ENCODE measurements at places on chromosomes 3 and 15.

- DNase-seq = no peak
Observed at GRCh38 chr3:166582236-166582635, 745.0 kb upstream of the BCHE start.

DNA sequence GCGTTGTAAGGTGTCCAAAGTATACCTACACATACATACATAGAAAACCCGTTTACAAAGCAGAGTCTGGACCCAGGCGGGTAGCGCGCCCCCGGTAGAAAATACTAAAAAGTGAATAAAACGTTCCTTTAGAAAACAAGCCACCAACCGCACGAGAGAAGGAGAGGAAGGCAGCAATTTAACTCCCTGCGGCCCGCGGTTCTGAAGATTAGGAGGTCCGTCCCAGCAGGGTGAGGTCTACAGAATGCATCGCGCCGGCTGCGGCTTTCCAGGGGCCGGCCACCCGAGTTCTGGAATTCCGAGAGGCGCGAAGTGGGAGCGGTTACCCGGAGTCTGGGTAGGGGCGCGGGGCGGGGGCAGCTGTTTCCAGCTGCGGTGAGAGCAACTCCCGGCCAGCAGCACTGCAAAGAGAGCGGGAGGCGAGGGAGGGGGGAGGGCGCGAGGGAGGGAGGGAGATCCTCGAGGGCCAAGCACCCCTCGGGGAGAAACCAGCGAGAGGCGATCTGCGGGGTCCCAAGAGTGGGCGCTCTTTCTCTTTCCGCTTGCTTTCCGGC is 318.6 kb downstream of the FGF12 start:
- no peak for DNase-seq

GRCh38 chr15:31360843-31361763 is 34.5 kb downstream of the KLF13 start:
- peak; percentile 54 for DNase-seq

DNA sequence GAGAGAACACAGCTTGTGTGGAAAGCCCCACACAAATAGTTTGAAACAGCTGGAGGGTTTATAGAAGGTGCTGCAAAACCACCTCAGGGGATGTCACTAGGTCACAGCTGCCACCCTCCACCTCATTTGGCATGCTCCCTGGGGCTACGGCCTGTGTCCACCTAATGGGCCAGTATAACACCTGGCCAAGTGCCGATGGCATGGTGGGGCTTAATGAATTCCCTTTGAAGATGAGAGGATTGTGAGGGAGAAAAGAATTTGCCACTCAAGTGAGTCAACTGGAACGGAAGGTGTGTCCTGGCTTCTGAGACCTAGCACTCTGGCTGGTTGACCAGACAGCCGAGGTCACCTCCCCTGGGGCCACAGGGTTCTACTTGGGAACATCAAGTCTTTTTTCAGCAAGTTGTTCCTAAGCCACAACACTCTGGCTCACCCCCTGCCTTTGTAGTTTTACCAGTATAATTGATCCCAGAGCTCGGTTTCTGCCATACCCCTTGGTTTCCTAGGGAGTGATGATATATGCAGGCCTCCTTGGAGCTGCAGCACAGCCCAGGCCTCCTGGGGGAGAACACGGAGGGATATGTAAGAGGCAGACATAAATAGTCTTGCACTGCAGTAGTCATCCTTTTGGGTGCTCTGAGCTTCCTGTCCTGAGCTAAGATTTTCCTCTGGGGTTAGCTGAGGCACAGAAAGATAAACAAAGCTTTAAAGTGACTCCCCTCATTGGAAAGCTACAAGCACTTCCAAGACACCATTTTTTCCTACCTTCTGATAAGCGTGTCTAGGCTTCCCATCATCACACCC is 178.2 kb upstream of the LPP start:
- no peak for DNase-seq

GRCh38 chr3:31503456-31503855 is 29.3 kb upstream of the STT3B start:
- no peak for DNase-seq

- DNase-seq = no peak
Observed at GRCh38 chr3:11717301-11717700, 73.6 kb upstream of the VGLL4 start.

DNA sequence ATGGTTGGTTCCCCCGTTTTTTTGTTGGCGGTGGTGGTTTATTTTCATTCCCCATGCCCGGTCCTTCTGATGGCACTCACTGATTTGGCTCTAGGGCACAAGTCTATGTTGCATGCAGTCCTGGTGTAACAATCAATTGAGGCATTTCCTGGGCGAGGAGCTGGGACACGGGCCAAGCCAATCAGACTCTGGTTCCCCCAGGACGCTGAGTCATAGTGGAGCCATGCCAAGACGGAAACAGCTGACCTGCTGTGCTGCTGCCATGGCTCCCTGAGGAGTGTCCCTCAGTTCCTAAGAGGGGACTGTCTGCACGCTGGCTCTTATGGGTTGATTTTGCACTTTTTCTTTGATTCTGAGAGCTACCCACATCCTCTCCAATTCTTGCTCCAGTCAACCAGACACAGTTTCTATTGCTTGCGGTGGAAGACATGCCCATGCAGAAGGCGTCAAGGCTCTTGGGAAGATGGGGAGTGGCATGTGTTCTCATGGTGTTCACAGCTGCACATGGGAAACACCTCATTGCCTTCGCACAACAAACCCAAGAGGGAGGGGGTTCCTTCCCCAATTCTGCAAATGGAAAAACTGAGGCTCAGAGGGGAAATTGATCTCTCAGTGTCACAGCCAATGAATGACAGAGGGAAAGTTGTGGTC is 28.3 kb upstream of the ALDH1L1 start:
- DNase-seq = peak; percentile 50

DNA sequence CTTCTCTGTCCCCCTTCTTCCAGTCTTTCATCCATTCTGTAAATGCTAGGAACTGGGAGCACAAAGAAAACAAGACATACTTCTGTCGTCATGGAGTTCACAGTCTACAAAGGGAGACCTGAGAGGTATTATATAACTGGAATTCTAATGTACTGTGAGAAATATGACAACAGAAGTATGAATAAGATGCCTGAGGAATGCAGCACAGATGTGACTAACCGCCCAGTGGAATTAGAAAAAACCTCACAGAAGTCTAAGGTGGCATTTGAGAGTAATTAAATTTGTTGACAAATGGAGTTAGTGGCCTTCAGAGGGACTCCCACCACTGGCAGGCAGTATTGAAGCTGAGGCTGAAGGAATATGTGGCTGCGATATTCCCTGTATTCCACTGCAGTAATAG is 168.5 kb upstream of the FAM3D start:
- no peak for DNase-seq

DNA sequence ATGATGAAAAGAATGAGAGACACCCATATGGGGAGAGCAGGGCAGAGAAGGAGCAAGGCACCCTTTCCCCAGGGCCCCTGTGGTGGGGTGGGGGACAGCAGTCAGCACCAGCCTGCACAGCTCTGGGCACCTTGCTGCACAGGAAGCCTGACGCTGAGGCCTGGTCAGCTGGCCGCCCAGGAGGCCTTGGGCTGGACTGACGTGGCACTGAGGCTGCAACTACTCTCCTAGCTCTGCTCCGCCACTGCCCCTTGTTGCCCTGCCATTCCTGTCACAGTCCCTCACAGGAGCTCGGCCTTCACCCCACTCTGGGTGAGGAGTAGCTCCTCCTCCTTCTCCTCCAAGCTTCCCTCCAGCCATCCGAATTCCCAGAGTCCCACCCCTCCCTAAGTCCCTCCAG is 99.7 kb downstream of the CPN2 start:
- DNase-seq = no peak

DNA sequence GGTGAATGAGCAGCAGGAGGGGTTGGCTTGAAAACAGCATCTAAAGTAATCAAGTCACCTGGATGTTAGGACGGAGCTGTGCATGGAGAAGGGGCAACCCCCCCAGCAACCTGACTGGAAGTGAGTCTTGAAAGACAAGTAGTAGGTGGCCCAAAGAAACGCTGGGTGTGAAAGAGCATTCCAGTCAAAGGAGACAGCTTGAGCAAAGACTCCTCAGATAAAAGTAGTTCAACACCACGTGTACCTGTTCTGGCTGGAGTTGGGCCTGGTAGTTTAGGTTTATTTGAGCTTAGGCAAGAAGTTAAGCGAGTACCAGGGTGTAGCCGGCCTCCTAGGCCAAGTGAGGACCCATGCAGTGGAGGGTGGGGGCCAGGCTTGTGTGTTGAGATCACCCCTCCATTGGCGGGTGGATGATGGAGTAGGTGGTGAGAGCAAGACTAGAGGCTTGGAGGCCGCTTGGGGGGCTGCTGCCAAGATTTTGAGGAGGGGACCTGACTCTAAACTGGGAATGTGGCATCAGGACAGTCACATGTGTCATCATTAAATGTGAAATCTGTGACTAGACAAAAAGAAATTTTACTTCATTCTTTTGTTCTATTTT is 61.3 kb downstream of the ABHD2 start:
- no peak for DNase-seq

- no peak for DNase-seq
Observed at GRCh38 chr3:16428612-16429011, 84.9 kb downstream of the RFTN1 start.

- DNase-seq = no peak
Observed at GRCh38 chr3:30672959-30673358, 66.6 kb downstream of the TGFBR2 start.

DNA sequence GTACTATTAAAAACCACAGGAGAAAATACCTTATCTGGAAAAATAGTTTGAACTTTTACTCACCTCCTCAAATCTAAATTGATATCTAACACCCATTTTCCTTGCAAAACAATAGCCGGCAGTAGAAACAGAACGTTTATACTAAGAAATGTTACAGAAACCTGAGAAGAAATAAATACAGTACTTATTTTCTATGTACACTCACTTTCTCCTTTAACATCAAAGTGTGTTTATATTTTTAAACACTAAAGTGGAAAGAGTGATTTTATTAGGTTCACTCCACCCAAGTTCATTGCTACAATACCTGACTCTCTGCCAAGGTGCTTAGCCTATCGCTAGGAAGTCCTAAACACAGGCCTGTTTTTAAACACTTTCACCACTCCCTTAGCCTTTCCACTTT is 87.8 kb upstream of the TJP1 start:
- DNase-seq = no peak

DNA sequence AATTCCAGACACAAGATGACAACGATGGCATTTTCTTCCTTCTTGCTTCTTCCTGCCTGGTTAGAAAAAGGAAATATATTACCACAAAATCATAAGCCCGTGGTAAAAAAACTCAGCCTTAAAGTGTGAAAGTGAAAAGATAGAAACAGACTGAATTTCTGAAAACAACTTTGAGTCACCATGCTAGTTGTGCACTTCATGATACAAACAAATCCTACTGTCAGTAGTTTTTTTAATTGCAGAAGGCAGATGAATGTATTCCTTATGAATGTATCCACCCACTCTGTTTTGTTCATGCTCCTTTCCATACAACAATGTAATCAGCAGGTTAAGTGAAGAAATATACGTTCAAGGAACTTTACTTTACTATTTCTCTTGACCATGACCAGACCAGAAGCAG is 1144.7 kb downstream of the OTOL1 start:
- no peak for DNase-seq

DNA sequence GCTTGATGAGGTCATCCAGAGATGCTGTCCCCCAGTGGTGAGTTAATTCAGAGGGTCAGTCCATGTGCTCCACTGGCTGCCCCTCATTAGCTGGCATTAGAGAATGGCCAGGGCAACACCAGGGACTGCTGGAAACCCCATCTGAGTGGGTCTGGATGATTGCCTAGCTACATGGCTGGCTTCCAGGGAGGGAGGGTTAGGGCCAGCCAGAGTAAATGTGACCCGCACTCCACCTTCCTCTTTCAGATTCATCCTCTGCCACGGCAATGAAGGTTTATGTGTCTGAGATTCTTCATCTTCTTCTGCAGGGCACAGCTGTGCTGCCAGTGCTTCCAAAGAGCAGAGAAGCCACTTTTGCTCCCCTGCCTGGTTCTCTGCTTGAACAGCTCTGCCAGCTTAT is 391.9 kb downstream of the OCA2 start:
- DNase-seq = no peak

DNA sequence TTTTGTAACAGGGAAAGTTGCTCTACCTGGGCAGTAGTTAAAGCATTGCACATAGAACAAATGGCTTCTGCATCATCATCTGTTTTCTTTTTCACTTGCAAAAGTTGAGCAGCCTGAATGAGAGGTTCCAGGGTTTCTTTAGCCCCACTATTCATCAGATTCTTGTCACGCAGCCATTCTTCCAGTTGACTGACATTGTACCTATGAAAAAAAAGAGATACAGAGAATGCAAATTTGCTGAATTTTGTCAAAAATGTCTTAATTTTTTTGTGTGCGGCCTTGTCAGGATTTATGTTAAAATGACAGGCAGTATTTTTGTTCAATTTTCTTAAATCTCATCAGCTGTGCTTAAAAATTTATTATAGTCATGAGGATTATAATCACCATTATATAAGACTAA is 21.4 kb upstream of the MYO5C start:
- DNase-seq = no peak

DNA sequence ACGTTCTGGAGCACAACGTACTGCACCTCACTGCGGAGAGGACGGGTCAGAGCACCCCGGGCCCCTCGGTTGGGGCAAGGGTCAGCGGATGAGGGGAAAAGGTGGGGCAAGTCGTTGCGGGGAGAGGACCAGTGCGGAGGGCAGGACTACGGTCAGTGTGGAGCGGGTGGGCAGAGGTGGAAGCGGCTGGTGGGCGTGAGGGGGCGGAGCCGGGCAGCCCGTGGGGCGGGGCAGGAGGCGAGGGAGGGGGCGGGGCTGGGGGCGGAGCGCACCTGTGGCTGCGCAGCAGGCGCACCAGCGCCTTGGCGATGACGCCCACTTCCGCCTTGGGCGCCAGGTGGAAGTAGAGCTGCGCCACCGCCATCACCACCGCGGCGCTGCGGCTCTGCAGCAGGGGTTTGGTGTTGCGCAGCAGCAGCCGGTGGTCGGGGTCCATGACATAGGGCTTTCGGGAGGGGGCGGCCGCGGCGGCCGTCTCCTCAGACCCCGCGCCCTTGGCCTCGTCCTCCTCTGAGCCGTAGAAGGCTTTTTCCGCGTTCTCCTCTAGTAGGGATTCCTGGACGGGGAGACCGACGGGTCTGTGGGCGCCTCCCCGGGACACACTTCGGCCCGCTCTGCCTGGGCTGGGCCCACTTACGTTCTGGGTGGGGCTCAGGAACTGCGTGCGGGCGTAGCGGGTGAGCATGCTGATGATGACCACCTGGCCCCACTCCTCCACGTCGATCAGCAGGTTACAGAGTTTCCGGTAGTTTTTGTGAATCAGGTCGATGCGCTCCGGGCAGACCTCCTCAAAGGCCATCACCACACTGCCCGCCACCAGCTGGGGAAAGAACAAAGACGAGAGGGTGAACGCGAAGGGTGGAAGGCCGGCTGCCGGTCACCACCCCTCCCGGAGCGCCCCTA is 29.2 kb downstream of the AP3B2 start:
- DNase-seq = peak; percentile 58
